Fibroblast of the conjunctiva (primary cell): ENCODE measurements at places on chromosomes 5 and 9.

GRCh38 chr5:148290271-148291195 is 21.7 kb upstream of the SPINK7 start:
- no peak for DNase-seq

GRCh38 chr5:26482810-26483375 is 555.5 kb downstream of the CDH9 start:
- peak; percentile 8 for DNase-seq

DNA sequence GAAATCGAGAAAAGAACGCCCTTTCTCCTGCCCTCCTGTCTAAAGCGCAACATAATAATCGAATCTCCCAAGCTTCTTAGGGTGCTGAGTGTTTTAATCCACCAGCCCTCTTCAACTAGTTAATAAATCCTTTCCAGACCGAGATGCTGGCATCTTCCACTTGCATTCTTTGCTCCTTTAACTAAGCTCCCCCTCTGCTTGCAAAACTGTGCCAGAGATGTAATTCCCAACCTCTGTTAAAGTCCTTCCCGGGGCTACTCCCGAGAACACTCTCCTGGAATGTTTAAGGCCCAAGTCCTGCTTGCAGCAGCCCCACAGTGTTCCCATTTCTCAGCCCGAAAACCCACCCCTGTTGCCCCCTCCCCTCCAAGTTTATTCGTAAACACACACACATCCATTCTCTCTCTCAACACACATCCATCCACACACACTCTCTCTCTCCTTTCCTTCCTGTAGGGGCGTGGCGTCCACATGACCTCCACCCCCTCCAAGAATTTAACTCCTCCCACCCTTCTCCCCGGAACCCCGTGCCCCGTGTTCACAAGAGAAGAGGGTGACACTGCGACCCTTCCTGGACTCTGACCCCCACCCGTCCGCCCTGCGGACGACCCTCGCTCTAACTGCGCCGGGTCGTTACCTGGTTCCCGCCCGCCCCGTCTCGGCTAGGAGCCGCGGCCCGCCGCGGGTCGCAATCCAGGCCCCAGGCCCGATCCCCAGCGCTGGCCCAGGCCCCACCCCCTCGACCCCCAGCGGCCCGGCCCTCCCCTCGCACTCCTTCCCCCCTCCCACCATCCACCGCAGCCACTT is 7.0 kb upstream of the MGAT1 start:
- DNase-seq: peak; percentile 86

- DNase-seq: no peak
These were observed 599 bp downstream of the KIAA1191 start for GRCh38 chr5:176360894-176361436.

- DNase-seq: peak; percentile 37
These were observed 1.9 kb upstream of the IDNK start for GRCh38 chr9:83620841-83621636.

GRCh38 chr9:133901184-133901835 is 90.8 kb downstream of the VAV2 start:
- no peak for DNase-seq

DNA sequence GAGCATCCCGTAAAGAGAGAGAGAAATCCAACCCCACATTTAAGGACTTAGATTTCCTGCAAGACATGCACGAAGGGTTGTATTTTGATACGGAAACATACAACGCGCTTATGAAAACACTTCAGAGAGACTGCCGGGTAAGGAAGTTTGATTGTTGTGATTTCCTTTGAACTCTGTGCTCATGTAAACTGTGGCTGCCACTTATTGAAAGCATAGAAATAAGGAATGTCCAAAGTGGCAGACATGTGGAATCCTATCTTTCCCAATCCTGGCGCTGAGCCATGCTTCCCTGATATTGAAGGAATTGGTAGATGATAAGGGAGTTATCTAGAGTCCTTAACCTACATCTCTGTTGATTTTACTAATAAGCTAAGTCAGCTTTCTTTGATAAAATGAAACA is 119.4 kb downstream of the PRKACG start:
- DNase-seq: no peak

DNA sequence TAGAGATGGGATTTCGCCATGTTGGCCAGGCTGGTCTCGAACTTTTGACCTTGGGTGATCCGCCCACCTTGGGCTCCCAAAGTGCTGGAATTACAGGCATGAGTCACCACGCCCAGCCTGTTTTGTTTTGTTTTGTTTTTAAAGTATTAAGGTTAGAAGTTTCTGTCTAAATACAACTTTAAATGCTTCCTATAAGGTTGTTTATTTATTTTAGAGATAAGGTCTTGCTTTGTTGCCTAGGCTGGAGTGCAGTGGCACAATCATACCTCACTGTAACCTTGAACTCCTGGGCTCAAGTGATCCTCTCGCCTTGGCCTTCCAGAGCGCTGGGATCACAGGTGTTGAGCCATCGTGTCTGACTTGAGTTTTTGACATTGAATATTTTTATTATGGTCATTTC is 11.4 kb downstream of the MRRF start:
- no peak for DNase-seq

DNA sequence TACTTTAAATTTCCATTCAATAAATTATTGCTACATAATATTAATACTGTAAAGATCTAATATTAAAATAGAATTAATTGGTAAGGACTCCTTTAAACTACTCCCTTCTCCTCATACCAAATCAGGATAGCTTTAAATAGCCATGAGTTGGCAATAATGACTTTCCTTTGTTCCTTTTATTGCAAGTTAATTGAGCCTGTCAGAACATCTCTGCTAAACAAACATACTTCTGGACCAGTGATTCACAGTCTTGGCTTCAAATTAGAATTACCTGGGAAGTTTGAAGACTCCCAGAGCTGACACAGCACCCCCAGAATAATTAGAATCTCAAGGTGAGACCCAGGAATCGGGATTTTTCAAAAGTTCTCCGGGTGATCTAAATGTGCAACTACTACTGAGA is 18.7 kb downstream of the C5orf58 start:
- no peak for DNase-seq

GRCh38 chr5:107135391-107135790 is 535.3 kb downstream of the EFNA5 start:
- no peak for DNase-seq

GRCh38 chr5:164051745-164052144 is 546.3 kb downstream of the MAT2B start:
- DNase-seq: no peak

GRCh38 chr9:134982311-134982710 is 64.6 kb upstream of the FCN1 start:
- DNase-seq: no peak

GRCh38 chr5:73960023-73960422 is 334.0 kb downstream of the ARHGEF28 start:
- no peak for DNase-seq

GRCh38 chr5:141873933-141874261 is 4.3 kb downstream of the PCDH1 start:
- no peak for DNase-seq

DNA sequence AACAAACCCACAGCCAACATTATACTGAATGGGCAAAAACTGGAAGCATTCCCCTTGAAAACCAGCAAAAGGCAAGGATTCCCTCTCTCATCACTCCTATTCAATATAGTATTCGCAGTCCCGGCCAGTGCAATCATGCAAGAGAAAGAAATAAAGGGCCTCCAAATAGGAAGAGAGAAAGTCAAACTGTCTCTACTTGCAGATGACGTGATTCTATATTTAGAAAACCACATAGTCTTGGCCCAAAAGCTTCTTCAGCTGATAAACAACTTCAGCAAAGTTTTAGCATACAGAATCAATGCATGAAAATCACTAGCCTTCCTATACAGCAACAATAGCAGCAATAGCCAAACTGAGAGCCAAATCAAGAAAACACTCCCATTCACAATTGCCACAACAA is 333.7 kb upstream of the EDIL3 start:
- DNase-seq: no peak

GRCh38 chr5:32504989-32505596 is 60.6 kb upstream of the ZFR start:
- peak; percentile 95 for DNase-seq

GRCh38 chr5:112534611-112535255 is 115.7 kb upstream of the EPB41L4A start:
- DNase-seq: no peak

GRCh38 chr9:117387422-117387821 is 27.4 kb downstream of the ASTN2 start:
- DNase-seq: no peak

- DNase-seq: no peak
These were observed 164.4 kb downstream of the TLR4 start for GRCh38 chr9:117868594-117868993.

DNA sequence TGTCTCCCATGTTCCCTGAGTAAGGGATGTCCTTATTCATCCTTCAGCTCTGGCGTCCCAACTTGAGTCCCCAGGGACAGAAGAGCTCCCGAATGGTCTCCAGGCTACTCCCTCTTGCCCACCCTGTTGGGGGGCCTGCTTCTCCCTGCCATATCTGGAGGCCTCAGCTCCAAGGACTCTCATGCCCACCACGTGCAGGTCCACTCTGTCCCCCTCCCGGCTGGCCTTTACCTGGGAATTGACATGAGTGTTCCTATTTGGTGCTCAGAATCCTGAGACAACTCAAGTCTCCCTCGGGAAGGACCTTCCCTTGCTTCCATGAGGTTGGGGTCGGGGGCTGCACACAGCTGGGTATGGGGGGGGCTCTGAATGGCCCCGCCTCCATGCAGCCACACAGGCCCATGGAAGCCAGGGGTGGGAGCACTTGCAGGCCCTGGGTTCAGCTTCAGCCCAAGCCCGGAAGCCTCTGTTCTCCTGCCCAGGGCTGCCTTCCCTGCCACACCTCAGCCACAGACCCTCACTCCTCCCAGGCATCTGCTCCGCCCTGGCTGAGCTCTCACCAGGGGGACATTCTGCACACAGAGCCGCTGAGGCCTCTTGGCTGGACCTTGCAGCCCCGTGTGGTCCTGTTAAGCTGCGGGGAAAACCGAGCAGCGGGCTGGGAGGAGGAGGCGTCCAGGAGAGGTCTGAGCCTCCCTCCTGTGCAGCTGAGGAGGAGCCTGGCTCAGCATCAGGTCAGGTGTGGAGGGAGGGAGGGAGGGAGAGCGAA is 121.9 kb downstream of the PHF2 start:
- DNase-seq: no peak

DNA sequence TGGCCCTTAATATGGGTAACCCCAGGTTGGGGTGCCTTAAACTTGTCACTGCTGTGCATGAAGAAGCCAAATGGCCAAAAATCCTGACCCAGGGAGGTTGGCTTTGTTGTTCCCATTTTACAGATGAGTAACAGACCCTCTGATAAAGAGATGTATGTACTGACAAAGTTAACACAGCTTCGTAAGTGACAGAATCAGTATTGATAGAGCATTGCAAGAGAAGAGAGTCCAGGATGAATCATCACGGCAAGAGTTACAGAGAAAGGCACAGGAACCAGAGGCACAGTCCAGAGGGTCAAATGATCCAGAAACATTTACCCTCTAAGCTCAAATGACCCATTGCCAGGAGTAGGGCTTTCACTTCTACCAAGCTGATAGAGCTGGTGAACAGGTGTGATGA is 103.8 kb upstream of the SMC2 start:
- no peak for DNase-seq

DNA sequence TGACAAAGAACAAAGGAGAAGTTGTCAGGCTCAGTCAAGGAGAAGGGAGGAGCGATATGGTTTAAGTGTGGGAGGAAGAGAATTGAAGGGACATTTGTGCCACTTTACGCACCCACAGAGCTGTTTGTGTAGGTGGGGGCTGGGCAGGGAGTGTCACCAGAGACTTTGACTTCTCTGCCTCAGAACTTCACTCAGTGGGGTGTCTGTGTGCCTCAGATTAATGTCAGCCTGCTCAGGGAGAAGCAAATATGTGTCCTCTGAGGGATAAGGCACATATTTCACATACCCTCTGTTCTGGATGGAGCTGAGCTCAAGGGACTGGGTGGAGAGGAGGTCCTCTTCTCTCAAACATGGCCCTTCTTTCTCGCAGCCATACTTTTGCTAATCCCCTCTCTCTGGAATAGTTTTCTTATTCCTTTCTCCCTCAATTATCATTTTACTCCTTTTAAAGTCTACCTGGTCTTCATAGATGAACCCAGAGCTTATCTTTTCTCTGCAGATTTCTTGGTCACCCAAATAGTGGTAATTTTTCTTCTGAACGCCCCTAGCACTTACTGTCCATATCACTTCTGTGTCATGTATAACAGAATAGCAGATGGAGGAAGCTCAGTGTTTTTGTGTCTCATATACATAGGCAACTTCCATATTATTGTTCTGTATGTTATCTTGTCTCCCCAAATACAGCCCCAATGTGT is 77.0 kb downstream of the IQGAP2 start:
- no peak for DNase-seq

DNA sequence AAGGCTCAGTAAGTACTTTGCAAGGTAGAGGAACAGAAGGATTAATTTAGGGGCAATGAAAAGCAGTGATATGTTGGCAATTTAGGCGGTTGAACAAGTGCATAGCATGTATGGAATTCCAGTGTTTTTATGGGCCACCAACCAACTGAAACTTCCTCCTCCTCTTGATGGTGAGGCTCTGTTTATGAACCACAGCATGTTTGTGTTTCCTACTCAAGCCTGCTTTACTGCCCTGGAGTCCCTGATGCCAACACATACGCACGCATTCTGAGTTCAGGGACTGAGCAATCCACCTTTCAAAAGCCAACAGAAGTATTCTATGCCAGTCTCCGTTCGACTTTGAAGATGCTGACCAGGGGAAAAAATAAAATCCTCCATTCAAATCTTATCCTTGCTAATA is 417.5 kb downstream of the EFNA5 start:
- DNase-seq: no peak

DNA sequence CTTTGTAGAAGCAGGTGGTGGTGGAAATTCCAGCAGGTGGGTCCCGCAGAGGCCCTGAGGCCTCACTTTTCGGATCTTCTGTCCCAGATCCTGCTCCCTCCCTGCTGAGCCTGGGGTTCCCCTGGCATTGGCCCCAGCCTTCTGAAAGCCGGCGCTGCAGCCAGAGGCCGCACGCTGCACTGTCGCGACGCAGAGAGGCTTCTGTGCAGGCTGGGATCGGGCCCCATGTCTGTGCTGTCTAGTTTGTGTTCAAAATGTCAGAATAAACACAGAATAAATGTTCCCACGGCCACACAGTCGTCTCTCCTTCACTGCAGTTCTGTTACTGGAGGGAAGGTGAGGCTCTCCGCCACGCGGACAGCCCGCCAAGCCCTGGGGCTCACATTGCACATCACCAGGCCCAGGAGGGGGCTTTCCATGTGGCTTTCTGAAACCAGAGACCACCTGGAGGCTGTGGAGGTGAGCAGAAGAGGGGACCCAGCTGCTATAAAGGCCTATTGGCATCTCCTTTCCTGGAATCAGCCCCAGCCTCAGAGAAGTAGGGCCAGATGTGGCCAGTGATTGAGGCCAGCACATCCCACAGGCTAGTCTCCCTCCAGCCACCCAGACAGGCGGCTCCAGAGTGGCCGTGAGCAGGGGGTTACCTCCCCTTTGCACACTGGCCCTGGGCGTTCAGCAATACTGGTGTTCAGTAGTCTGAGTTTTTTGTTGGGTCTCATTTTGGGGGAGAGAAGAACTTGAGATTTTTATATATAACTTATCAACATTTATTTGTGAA is 46.5 kb downstream of the USP20 start:
- no peak for DNase-seq

GRCh38 chr9:91418215-91418610 is 5.4 kb downstream of the NFIL3 start:
- no peak for DNase-seq

GRCh38 chr5:140249536-140249935 is 53.4 kb downstream of the PFDN1 start:
- DNase-seq: no peak

- DNase-seq: no peak
These were observed 19.5 kb downstream of the CXXC5 start for GRCh38 chr5:139667730-139668063.

- DNase-seq: no peak
These were observed 429.5 kb downstream of the TLE1 start for GRCh38 chr9:81259896-81260295.
